ENCODE measurements at places on chromosomes 5 and 9. TPM values are rescaled to one million over a fixed set of nuclear protein-coding genes. Genes with fewer than 3 reads are reported as not detected.

GRCh38 chr9:4691795-4692194 is 12.4 kb downstream of the CDC37L1 start:
- no peak for DNase-seq

- no peak for DNase-seq
These were observed 426.2 kb upstream of the BRINP1 start for GRCh38 chr9:119795395-119795794.

DNA sequence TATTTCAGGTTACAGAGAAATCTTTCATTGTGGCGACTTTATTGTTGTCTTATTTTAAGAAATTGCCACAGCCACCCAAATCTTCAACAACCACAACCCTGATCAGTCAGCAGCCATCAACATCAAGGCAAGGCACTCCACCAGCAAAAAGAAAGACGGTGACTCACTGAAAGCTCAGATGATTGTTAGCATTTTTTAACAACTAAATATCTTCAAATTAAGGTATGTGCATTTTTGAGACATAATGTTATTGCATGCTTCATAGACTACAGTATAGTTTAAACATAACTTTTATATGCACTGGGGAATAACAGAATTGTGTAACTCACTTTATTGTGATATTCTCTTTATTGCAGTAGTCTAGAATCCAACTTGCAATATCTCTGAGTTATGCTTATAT is 263.4 kb downstream of the TMEM232 start:
- no peak for DNase-seq

- DNase-seq = no peak
These were observed 225.8 kb upstream of the CDH18 start for GRCh38 chr5:20213803-20214202.

Gene PCDHA7
- polyA plus RNA-seq = 0.19 TPM

Gene FOXD4L5
- polyA plus RNA-seq = 1.1 TPM

Data from hindlimb muscle (tissue), 1 donor.